ENCODE measurements at places on chromosomes 11 and 22. TPM values are rescaled to one million over a fixed set of nuclear protein-coding genes. Genes with fewer than 3 reads are reported as not detected.

Gene P2RY6
- total RNA-seq: 2.0 TPM

DNA sequence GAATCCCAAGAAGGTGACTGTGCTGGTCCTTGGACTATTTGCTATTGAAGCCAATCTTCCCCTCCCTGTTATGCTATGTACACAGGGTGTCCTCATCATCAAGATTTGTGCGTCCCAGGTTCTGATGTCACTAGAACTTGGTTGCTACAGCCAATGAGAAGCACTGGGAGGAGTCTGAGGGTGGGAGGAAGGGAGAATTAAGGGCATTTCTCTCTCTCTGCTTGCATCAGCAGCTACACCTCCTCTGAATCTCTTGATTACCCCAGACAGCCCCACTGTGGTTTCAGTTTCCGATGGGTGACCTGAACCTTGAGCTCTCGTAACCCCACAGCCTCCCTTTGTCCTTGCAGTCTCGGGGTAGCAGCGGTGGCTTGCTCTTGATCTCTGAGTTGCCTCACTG is 212.4 kb upstream of the SESN3 start:
- no peak for DNase-seq

GRCh38 chr22:23466351-23466750 is 113.7 kb downstream of the IGLL1 start:
- DNase-seq: no peak

DNA sequence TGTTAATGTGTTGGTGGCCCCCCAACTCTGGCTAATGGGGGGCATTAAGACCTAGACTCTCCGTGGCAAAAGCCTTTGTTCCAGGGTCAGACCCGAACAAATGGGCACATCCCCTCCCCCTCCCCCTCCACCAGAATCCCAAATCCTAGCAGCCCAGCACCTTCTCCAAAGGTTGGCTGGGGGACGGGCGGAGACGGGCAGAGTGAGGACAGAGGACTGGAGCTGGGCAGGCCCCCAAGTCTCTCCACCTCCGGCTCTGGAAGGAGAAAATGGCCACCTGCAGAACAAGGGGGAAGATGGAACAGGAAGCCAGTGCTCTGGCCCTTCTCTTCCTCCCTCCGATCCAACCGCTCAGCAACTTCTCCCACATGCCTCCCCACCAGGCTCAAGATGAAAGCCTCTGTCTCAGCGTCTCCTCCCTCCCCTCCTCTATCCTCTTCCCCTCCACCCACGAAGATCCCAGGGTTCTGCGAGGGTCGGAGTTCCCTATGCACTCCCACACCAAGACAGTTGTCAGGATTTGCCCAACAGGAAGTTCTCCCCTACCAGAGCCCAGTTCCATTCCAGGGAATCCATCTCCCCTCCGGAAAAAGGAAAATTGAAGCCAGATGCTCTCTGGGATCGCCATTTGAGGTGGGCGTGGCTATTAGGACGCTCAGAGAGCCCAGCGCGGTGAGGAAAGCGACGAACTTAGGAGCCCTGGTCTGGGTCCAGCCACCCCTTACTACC is 20.1 kb downstream of the ADA2 start:
- DNase-seq: peak; percentile 66

Gene TRIM66
- total RNA-seq: 3.2 TPM

Gene SLC29A2
- 15.1 TPM for total RNA-seq

DNA sequence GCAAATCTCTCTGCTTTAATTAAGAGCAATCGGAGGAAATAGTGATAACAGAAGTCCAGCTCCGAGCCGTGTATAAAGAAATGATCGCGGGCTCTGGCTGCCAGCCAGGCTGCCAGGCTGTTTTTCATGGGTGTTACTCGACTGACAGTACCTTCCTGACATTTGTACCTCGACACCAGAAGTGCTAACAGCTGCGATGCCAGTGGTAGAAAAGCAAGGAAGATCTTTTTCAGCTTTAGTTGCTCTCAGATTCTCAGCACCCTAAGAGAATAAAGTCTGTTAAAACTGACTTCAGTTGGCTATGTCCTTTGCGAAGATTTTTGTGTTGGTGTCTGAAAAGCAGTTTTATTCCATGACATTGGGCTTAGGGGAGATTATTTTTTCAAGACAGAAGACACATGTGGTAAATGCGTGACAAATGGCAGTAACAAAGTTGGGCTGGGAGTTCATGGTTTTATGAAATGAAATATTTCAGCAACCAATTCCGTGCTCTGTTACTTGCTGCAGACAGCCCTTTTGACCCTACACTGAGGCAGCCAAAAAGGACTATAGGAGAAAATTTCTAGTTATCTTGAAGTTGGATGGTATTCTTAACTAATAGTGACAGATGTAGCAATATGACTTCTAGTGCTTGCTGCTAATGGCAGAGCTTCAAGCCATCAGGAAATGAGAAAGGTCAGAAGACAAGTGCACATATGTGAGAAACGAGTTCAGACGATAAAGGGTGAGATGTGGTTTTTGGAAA is 296.2 kb downstream of the CNTN5 start:
- DNase-seq: peak; percentile 31

- DNase-seq: no peak
These were observed 5.8 kb upstream of the PPP6R3 start for GRCh38 chr11:68454767-68455166.

DNA sequence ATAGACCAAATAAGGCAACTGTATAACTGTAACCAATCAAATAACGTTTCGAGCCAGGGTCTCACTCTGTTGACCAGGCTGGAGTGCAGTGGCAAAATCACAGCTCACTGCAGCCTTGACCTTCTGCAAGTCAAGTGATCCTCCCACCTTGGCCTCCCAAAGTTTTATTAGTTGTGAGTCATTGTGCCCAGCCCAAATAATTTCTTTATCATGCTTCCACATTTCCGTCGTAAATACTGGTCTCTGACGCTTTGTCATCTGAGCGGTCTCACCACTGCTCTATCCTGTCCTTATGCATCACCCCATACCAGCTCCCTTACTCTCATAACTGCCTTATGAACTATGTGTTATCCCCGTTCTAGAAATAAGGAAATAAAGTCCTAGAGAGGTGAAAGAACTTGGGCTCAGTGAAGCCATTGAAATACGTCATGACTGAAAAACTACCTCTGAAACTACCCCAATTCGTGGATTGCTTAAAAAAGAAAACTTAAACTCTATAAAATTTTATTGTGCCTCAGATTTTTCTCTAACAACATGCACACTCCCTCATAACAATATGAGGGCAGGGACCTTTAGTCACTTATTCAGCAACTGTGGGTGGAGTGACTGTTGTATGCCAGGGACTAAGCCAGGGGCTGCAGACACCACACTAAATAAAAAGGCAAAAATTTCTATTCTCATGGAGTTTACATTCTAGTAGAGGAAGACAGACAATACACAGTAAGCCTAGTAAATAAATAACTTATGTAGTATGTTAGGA is 15.8 kb upstream of the RTN4RL2 start:
- DNase-seq: no peak

DNA sequence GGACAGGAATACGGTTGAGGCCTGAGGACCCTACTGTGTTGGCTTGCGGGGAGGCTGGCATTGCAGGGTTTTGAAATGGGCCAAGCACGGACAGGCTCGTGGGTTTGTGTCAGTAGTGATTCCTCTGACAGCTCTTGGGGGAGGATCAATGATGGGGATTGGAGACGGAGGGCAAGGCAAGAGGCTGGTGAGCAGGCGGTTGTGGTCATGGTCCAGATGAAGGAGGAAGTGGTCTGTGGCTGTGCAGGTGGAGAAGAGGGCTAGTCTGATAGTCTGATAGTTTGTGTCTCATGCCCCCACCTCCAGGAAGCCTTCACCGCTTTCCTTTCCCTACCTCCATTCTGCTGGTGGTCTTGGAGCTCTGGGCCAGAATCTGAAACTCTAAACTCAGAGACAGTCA is 3.0 kb downstream of the MAFF start:
- no peak for DNase-seq

Gene XKR3
- not detected for total RNA-seq

- DNase-seq: no peak
These were observed 11.3 kb downstream of the EED start for GRCh38 chr11:86255896-86256295.

DNA sequence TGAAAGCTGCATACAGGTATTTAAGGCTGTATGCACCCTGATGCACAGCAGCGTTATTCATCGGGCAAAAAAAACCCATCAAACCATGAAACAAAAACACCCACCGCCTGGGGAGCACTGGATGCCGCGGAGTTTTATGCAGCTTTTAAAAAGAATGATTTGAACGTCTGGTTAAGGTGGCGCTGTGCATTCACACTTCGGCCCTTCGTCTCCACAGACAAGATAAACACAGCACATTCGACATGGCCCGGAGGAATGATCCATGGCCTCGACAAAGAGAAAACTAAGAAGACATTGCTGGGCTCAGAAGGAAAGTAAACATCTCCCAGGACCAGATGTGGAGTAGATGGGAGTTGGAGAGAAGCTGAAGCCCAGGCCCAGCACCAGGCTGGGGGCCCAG is 40.8 kb upstream of the GAL start:
- DNase-seq: no peak

GRCh38 chr11:27025312-27025955 is 15.2 kb upstream of the BBOX1 start:
- DNase-seq: no peak

GRCh38 chr11:101996111-101996510 is 51.1 kb upstream of the CFAP300 start:
- no peak for DNase-seq

Gene SLC25A18
- total RNA-seq: 1.6 TPM

DNA sequence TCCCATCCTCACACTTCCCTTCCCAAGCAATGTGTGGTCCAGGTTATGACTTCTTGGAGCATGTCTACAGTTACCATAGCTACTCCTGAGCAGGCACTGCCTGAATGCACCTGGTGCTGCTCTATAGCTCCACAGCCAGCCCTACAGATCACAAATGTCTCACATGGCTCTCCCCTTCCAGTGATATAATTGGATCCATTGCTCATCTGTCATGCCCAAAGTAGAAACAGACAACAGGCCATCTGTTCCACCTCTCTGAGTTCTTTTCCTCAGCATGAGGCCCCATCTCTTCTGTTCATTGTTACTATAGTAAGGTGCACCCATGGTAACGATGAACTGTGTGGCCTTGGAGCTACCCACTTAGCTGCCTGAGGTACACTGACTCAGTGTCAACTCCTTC is 320.3 kb upstream of the ZC3H12C start:
- DNase-seq: no peak

DNA sequence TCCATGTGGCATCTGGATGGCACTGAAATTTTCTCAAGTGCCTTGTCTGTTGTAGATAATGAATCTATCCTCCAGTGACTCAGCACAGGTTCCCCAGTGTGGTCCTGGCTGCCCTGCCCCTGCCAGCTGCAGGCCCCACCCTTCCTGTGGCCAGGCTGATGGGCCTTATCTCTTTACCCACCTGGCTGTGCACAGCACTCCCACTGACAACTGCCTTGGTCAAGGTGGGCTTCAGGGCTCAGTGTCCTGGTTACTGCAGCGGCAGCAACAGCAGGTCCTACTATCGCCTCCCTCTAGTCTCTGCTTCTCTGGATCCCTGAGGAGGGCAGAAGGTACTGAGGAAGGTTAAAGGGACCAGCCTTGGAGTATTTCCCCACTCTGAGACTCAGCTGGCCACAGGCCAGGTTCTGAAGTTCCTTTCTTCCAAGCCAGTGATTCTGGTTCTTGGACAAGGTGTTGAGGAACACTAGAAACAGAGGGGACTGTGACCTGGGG is 3.1 kb downstream of the HMBS start:
- no peak for DNase-seq

Gene RCOR2
- 8.3 TPM for total RNA-seq

DNA sequence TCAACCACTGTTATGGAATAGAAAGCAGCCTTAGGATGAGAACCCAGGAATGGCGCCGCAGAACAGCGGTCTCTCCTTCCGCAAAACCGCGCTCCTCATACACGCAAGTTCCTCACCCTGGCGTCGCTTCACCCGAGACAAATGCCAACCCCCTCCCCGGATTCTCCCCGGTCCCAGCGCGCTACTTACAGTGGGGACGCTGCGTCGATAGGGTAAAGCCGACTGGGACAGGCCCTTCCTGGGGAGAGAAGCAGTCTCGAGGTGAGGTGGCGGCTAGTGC is 287 bp downstream of the RPS13 start:
- DNase-seq: no peak

- DNase-seq: no peak
These were observed 887.9 kb upstream of the TENM4 start for GRCh38 chr11:80328774-80329173.

GRCh38 chr22:35615156-35615555 is 2.0 kb downstream of the MB start:
- no peak for DNase-seq

DNA sequence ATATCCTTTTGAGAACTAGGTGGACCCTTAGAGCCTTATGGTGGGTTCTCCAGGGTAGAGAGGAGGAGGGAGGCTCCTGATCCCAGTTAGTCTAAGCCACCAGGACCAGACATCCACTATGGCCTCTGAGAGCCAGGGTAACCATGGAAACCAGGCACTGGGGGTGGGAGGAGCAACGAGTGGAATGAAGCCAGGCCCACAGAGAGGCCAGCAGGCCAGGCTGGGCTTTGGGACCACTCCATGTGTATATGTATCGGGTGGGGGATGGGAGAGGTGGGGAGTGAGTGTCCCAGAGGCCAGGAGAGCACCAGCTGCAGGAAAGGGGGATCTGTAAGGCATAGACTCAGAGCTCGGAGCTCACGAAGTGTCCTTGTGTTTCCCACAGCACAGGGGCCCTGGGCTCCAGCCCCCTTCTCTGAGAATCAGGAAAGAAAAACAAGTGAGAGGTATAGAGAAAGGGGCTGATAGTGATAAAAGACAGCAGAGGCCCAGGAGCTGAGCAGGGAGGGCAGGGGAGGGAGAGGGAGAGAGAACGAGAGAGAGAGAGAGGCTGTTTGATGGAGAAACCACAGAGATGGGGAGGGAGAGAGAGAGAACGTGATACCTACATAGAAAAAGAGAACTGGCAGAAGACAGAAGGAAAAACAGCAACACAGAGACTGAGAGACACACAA is 15.5 kb upstream of the TSPAN18 start:
- DNase-seq: no peak

DNA sequence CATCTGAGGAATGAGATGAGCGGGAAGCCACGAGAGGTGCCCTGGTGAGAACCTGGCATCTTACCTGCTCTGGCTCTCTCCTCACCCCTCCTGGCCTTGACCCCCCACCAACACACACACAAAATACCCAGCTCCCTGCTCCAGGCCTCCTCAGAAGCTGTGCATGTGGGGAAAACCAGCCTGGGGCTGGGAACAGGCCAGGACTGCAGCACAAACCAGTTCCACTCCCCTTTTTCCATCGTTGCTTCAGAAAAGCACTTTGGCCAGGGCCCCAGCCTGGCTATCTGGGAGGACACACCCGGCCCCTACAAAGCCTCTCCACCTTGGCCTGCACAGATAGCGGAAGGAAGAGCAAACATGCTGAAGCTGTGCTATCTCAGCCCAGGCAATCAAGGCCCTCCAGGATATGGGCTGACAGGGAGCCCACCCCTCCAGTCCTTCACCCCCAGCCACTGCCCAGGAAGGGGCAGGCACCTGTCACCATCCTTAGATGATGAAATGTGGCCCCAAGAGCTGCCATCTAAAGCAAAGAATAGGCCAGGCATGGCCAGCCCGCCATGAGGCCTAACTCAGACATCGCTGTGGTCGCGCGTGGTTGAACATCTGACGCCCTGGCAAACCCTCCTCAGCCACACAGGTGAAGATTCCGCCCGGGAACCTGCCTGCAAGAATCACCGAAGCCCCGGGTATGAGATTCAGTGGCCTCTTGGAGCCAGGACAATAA is 35.4 kb downstream of the PISD start:
- DNase-seq: peak; percentile 75
